ENCODE measurements at places on chromosomes 2 and 18.

DNA sequence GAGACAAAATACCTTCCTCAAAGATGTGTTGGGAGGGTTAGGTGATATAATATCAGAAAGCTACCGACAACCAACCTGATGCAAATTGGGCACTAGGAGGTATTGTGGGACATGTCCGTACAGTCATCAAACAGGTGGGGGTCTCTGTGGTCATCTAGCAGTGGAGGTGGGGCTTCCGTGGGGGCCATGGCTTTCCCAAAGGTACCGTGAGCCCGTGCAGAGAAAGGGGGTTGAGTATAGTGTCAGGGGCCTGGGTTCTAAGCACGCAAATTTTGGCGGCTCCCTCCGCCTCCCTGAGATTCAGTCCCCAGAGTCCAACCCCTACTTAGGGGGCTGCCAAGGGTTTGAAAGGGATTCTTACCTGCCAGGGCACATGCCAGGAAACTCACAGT lies 32.6 kb downstream of the HJURP start:
- DNase-seq: no peak

DNA sequence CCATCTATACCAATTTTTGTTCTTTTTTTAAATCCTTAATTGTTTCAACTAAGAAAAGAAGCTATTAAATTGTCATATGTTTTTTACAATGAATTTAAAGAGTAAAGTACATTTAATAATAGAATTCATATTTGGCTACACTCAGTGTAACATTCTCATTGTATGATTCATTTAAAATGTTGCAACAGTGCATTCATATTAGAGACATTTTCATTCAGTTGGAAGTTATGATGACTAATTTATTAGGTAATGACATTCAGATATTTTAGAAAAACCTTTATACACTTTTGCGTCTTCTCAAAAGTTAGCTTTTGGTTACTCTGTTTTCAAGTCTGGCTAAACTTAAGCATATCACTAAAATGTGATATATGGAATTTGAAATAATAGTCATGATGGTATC lies 887.5 kb upstream of the NRXN1 start:
- DNase-seq: no peak

DNA sequence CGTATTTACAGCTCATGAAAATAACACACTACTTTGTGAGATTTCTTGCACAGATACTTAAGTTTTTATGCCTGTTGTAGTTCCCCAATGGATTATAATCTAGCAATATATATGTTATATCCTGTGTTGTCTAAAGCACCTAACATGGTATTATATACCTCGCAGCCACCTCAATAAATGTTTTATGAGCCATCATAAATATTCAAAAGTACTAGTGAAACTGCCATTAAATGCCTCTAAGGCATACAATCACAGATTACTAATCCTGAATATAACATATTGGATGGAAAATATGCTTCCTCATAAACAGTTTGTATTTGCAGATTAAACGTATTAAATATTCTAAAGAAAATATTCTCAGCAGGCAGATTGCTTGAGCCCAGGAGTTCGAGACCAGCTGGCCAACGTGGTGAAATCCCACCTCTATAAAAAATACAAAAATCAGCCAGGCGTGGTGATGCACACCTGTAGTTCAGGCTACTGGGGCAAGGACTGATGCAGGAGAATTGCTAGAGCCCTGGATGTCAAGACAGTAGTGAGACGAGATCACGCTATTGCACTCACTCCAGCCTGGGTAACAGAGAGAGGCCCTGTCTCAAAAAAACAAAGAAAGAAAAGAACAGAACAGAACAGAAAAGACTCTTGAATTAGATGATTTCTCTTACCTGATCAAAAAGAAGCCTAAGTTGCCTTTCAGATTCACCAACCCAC lies 64.1 kb downstream of the ATAD2B start:
- DNase-seq: no peak

DNA sequence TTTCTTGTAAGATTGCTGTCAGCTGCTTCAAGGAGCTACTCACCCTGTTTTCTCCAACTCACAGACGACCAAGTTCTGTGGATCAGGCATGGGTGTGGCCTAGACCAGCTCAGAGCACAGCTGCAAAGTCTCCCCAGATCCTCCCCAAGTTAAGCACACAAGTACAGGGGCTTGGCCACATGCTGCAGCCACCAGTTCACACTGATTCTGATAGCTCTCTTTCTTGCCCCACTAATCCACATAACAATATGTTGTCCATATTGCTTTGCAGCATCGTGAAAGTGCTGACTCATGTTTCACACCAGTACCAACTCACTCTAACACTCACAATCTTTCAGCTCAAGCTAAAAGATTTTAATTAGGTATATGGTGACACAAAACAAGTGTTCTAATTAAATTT lies 437.0 kb downstream of the PARD3B start:
- no peak for DNase-seq

DNA sequence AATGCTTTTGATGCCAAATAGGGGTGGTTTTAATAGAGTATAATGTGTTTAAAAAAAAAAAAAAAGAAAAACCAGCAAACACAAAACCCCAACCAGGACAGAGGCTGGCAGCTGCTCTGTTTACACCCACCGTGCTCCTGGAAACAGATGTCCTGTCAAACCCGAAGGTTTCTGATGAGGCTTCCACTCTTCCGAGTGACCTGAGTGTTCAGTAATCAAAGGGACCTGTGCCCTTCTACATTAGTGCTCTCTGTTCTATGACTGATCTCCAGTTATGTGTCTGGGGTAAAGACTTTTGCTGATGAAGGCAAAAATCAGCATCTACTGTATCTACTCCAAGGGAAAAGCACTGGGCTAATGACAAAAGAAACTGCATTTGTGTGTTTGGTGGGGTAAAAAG lies 3.5 kb upstream of the KLHL29 start:
- DNase-seq: no peak

DNA sequence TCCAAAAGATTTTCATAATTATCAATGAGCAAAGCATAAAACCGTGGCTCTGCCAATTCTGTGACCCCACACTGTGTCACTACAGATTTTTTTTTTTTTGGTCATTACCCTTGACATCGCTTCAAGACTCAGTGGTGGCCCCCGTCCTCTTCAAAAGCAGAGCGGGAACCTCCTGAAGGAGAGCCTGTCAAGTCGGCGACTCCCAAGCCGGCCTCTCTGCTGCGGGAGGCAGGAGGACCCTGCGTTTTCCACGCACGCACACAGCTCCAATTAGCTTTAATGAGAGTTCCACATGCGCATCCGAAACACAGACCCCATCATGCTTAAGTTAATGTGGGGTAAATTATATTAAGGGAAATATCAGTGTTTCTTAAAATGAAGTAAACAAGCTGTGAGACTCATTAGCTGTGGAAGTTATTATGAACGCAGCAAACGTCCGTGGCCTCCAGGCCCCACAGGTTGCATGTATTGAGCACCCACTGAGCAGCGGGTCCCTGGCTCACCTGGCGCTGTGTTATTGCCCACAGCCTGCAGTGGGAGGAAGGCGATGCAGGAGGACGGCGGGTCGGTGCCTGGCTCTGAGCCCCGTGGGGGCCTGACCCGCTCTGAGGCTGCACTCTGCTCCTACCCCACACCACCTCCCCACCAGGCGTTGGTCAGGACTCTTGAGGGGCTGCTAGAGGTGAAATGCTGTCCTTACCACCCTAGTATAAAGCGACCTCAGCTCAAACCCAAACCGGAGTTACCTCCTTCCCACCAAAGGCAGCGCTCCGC lies 181.0 kb upstream of the SALL3 start:
- DNase-seq: no peak

- DNase-seq: no peak
Observed at GRCh38 chr2:47269316-47270232, 114.5 kb upstream of the STPG4 start.

DNA sequence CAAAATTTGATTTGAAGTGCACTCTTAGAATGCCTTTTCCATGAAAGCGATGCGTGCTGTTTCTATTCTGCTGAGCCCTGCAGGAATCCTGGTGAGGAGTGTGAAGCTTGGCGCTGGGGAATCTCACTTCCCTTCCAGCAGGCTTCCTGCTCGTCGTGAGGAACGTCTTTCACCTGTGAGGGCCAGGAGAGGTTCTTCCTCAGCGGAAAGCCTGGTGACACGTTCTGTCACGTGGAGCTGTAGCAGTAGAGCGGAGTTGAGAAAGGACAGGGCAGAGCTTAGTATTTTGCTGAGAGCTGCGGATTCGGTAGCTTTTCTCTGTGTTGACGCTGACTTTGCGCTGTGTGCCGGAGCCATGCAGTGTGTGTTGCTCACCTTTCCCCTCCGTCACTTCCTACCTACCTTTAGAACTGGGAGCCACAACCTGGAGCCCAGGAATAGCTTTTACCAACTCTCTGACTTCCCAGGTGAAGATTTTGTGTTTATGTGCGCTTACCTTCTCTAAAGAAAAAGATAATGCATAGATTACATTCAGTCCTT lies 294.8 kb downstream of the PTGR3 start:
- DNase-seq: no peak

DNA sequence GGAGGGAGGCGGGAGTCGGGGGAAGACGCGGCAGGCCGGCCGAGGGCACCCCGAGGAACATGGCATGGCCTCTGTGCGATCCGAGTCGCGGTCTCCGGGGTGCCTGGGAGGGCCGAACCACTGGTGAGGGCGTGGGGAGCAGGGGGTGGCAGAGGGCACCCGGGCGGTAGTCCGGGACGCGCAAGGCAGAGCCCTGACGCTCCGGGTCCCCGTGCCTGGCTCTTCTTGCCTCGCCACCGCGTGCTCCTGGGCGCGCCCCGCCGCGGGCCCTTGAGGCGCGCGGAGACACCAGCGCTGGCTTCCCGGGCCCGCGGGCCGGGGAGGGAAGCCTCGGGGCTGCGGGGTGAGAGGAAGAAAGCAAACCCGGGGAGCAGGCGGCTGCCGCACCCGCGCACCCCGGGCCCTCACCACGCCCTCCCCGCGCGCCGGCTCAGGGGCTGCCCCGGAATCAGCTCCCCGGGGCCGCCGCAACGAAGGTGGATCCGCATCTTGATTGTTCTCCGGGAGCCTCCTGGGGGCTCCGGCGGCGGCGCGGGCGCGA lies 4.3 kb downstream of the SOX11 start:
- DNase-seq: no peak

- no peak for DNase-seq
Observed at GRCh38 chr2:216478151-216478550, 20.5 kb upstream of the RPL37A start.

DNA sequence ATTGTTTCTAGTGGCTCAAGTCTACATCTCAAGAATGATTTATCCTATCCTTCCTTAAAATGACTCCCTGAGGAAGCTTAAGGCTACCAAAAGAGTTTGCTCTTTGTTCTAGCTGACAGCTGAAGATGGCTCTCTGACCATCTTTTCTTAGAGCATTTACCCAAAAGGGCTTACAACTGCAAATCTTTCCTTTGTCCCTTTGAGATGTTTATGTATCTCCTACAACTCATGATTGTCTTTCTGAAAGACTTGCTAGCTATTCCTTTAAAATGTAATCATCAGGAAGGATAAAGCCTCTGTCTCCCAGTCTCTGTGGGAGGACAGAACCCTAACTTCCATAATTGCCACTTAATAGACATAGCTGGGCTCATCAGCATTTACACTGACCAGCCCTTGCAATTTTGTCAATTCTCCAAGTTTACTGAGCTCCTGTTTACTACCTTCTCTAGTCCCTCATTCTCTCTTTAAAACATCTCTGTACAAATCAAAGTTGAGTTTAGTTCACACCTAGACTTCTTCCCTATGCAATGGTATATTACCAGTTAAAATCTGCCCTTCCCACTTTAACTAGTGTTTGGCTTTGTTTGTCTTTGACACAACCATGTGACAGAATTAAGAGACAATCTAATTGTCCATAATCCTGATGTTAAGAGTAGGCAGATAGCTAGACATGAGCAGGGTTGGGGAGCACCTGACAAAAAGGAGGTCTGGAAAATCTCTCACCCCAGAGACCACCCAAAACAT lies 188.2 kb downstream of the PTH2R start:
- no peak for DNase-seq

GRCh38 chr2:101435001-101435862 lies 39.7 kb downstream of the RFX8 start:
- DNase-seq: no peak

DNA sequence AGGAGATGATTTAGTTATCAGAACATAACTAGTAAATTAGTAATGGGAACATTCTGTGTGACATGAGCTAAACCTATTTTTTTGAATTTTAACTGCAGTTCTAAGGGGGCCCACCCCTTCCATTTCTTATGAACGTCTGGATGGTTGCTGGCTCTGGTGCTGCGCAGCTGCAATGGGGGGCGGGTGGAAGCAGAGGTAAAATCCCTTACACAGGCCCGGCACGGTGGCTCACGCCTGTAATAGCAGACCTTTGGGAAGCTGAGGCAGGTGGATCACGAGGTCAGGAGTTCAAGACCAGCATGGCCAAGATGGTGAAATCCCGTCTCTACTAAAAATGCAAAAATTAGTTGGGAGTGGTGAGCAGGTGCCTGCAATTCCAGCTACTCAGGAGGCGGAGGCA lies 151.5 kb downstream of the GALR1 start:
- DNase-seq: no peak

DNA sequence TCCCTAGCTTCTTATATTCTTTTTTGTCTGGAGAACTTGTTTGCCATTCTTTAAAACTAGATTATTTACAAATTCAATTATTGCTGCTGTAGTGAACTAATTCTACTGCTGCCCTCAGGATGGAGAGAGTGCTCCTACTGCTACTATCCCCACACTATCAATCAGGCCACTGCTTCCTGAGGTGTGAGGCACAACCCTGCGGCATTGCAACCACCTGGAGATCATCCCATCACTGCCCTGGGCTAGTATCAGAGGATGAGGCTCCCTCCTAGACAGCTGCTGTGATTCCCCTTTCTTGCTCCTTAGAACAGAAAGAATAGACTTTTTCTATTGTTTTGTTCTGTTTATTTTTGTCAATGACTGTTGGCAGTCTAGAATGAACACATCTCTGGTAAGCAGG lies 146.6 kb downstream of the CDH19 start:
- no peak for DNase-seq

GRCh38 chr2:145806546-145806945 lies 1286.6 kb upstream of the ZEB2 start:
- DNase-seq: no peak

DNA sequence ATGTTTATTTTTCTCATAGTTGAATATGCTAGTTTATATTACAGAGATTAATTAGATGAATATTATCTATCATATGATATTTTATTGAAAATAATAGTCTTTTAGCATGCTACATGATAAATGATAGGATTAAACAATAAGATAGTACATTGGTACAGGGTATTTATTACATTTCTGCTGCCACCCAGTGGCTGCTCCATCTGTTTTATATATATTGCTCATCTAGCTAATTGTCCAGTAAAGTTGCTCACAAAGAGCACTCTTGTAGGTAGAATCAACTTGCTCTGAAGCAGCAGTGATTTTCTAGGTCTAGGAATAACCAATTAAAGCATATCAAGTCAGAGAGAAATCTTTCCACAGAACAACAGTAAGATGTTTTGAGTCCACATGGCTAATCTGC lies 183.3 kb downstream of the ASXL3 start:
- no peak for DNase-seq

- DNase-seq: no peak
Observed at GRCh38 chr2:102107741-102108070, 34.8 kb upstream of the IL1R1 start.

DNA sequence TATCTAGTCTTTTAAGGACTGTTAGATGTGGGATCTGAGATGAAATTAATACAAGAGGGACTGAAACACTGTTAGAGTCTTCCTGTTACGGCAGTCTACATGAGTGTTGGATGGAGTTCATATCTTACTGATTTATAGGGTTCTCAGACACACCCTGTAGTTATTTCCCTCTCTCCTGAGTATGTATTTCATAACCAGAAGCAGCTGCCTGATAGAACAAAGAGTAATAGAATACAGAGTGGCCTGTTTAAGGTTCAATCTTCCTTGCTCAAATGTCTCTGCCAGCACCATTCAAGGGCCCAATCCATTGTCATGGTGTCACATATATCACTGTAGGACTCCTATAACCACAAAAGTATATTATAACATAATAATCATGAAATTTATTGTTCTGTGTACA lies 1229.1 kb upstream of the ACVR2A start:
- DNase-seq: no peak

- no peak for DNase-seq
Observed at GRCh38 chr18:59035591-59035990, 104.1 kb upstream of the SEC11C start.

Data from activated CD4-positive, alpha-beta T cell treated with anti-CD3 and anti-CD28 coated beads, Interleukin-2, amount 50 U/mL, for 24 hours (primary cell).